ENCODE measurements at places on chromosomes 3 and 15.

- DNase-seq, result no peak
Measured at GRCh38 chr3:13008155-13008995, 64.9 kb downstream of the IQSEC1 start.

- no peak for DNase-seq
Measured at GRCh38 chr3:163587342-163587741, 1491.0 kb downstream of the SI start.

DNA sequence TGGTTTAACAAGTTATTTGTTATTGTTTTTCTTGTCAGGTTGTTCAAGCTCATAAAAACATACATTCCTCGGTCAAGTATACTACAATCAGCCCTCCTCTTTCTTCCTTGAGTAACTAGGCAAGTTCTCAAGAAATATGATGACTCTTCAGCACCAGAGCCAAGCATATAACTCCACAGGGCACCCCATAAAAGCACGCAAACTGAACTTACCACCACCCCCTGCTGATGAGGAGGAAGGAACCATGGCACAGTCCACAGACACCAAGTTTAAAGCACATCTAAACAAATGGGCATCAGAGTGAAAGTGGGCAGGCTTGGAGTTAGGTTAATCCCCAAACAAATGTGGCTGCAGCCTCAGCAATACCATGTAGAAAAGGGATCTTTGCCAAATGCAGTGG is 5.3 kb downstream of the IP6K2 start:
- no peak for DNase-seq

GRCh38 chr3:52062505-52062904 is 6.1 kb upstream of the DUSP7 start:
- DNase-seq, result no peak

DNA sequence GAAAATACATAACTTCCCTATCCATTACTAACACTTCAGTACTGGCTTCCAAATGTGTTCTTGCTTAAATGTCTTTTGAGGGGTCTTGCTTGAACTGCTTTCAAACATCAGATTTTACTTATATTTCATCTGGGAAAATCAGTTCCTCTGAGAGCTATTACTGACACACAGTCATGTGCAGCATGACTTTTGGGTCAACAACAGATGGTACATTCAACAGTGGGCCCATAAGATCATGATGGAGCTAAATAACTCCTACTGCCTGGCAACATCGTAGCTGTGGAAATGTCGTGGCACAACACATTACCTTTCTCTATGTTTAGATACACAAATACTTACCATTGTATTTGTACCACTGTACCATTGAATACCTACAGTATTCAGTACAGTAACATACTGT is 43.8 kb downstream of the WWTR1 start:
- DNase-seq, result no peak

DNA sequence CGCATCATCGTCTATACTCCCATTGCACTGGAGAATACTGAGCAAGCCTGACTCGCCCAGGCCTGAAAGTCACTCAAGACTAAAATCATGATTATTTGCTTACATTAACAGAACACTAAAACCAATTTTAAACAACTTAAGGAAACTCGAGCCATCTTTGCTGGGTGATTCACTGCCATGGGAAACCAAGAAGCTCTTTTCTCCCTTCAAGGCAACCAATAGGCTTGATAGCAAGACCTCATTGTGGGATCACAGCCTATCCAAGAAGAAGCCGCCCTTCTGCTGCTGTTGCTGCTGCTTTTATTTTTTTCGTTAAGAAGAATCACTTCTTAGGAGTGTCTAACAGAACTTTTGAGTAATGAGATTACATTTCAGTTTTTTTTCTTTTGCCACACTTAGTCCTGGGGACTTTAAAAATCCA is 479.4 kb downstream of the FOXP1 start:
- DNase-seq, result no peak

DNA sequence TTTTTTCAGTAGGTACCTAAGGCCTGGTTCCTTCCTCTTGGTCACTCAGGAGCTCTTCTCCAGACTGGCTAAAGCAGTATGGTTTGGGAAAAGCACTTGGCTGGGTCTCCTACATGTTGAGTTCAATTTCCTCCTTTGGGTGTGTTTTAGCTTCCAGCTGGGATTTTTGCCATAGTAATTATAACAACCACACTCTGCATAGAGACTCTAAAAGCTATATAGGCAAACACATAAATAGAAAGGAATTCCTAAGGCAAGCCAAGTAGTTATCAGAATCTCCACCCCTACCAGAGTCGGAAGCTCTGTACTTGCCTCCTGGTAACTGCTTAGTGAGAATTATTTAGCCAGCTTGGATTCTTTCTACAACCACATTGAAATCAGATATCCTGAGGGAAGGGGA is 48.6 kb downstream of the FOXL2 start:
- DNase-seq, result no peak

DNA sequence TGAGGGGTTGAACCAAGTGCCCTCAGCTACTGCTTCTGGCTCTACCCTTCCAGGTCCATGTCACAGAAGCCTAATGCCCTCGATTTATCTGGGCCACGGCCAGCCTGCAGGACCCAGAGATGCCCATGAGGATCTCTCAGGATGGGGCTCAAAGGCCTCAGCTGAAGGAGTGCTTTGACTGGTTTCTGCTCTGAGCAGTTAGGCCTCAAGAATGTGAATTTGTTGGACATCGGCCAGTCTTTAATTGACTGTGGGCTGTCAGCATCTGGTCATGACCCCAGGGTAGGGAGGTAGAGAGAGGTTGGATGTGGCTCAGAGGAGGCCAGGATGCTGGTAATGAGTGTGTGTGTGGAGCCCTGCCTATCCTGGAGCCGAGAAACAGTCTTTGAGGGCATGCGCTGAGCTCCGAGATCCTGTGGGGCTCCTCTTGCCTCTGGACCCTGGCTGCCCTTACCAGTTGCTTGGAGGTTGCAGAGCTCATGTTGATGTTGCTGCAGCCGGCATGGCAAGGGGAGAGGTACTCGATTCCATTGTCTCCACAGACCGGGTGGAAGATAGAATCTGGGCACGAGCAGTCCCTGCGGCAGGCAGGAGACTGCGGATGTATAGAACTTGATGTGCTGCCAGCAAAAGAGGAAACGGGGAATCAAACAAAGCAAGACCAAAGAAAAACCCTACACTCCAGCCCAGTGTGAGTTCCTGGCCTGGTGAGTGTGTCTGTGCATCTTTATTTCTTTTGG is 49.1 kb upstream of the RAB6B start:
- DNase-seq, result no peak

GRCh38 chr3:47000198-47000815 is 20.8 kb downstream of the NBEAL2 start:
- no peak for DNase-seq

DNA sequence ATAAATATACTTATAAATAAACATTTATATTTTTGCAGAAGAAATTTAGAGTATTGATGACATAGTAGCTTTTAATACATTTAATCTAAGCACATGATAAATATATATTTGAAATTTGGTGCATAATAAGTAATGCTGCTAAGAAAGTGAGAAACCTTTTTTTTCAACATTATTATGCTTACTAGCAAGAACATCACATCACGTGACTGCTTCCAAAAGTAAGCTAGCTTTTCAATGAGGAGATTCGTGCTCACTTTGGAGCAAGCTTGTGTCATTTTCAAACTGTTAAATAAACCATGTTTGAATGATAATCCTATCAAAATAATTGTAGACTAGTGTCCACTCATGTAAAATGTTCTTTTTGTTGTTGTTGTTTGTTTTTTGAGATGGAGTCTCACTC is 109.0 kb upstream of the SLC4A7 start:
- no peak for DNase-seq

GRCh38 chr15:71753346-71753745 is 57.0 kb upstream of the NR2E3 start:
- DNase-seq, result no peak

GRCh38 chr15:58521293-58521991 is 89.7 kb downstream of the LIPC start:
- DNase-seq, result no peak

DNA sequence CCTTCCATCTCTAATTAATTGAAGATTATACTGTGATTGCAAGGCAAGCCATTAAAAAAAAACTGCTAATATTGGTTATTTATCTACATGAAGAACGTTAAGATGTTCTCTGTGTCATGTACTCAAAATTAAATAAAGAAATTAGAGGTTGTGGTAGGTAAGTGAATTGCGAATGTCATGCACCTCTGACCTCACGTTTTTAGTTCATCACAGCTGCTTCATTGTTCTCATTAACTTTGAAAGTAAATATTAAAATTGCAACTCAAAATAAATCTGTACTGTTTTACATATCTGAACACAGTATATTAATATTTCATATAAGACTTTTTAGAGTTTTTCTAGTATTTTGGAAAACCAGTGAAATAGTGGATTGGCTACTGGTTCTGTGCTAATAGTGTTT is 94.0 kb downstream of the KLHL25 start:
- no peak for DNase-seq

GRCh38 chr3:50370594-50370993 is 11.3 kb upstream of the TMEM115 start:
- DNase-seq, result no peak

DNA sequence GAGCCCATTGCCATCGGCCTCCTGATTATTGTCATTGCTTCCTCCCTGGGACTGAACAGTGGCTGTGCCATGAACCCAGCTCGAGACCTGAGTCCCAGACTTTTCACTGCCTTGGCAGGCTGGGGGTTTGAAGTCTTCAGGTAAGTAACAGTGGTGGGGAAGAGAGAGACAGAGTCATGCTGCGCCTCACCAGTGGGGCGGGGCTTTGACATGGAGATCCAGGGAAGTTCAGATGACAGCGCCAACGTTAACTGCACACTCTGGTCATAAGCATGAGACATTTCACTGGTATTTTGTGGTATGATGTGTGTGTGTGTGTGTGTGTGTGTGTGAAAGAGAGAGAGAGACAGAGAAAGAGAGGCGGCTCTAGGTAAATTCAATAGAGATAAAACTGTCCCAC is 41.0 kb downstream of the AQP9 start:
- DNase-seq, result no peak
